ENCODE measurements at places on chromosomes 5 and 9.

- DNase-seq: peak; percentile 84
These were observed 46.1 kb downstream of the PTTG1 start for GRCh38 chr5:160467555-160468362.

DNA sequence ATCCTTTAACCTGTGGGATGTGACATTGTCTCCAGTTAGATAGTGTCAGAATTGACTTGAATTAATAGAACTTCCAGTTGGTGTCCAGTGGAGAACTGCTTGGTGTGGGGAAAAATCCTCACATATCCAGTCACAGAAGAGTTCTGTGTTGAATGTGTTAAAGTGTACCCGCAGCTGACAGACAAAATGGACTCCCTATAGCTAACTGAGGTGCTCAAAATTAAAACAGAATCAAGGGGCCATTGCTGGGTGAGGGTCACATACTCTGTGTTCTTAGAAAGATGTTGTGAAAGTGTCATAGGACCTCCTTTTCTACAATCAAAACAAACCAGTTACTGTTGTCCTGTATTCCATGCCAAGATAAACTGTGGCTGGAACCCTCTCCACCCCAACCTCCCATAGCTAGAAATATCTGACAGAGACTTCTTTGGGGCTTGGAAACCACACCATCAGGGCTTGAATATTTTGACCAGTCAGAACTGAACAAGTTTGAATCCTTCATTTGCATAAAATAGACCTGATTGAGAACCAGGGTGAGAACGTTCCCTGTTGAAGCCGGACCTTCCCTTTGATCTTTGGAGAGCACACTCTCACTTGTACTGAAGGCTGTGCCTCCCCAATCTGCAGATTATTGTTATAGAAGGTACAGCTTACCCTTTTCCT is 164.0 kb upstream of the ZNF608 start:
- DNase-seq: no peak

- no peak for DNase-seq
These were observed 363.9 kb upstream of the SEMA6A start for GRCh38 chr5:116938488-116938887.

- no peak for DNase-seq
These were observed 3.7 kb upstream of the PAPPA start for GRCh38 chr9:116149844-116150243.

- DNase-seq: no peak
These were observed 223.2 kb downstream of the PCSK1 start for GRCh38 chr5:96209829-96210228.

DNA sequence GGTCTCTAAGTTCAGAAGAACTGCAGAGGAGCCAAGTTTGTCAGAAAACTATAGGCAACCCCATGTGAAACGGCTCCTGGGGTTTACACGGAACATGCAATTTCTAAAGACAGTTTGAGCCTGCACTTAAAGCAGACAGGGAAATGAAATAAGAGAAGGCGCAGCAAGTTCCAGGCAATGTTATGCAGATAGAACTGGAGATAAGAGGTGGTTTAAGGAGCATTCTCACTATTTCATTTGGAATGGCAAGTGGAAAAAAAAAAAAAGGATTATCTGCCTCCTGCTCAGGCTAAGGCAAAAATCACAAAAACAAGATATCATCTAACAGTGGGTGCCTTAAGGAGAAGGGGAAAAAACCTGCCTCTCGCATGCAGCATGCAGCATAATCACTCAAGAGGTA is 2252.4 kb downstream of the MAT2B start:
- DNase-seq: no peak

DNA sequence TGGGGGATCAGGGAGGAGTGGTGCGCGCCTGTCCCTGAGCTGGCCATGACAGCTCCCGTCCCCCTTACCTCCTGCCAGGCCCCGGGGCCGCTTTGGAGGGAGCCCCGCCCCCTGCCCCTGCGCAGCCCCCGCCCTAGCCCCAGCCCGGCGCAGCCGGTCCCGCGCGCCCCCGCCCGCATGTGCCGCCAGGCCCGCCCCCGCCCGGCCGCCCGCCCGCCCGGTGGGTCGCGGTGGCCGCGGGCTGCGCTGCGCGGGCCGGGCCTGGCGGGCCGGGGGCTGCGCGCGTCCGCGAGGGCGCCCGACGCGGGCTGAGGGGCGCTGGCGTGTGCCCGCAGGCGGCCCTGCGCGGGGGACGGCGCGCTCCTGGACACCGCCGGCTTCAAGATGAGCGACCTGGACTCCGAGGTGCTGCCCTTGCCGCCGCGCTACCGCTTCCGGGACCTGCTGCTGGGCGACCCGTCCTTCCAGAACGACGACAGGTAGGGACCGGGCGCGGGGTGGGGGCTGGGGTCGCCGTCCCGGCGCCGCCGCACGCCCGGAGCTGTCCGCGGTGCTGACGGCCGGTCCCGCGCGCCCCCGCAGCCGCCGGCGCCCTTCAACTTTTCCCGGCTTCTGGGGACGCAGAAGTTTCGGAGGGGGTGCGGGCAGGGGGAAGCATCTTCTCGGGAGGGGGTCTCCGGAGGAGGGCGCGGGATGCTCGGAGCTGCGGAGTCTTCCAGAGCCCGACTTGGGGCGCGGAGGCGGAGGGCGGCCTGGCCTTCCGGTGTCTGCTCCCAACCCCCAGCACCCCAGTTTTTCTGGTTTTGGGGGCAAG is 12.5 kb downstream of the KCNT1 start:
- no peak for DNase-seq

DNA sequence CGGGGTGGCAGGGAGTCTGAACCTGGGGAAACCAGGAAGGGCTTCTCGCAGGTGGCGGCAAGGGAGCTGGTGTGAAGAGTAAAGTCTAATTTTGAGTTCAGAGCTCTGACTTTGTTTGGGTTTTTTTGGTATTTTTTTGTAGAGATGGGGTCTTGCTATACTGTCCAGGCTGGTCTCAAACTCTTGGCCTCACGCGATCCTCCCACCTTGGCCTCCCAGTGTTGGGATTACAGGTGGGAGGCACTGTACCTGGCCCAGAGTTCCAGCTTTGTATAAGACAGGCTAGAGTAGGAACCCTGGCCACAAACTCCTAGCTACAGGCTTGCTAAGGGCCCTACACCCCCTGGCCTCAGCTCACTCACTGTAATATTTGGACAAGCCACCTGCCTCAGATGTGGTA is 105.1 kb upstream of the SARDH start:
- DNase-seq: no peak

DNA sequence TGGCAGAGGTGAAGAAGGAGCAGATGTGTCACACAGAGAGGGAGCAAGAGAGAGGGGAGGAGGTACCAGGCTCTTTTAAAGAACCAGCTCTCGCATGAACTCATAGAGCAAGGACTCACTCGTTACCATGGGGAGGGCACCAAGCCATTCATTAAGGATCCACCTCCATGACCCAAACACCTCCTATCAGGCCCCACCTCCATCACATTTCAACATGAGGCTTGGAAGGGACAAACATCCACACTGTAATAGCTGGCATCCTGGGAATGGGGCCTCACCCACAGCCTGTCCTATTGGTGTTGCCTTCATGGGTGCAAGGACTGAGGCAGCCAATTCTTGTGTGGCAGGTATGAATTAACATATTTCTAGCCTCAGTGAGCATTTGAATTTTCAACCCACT is 11.6 kb upstream of the TNFAIP8 start:
- DNase-seq: no peak

- DNase-seq: peak; percentile 73
These were observed 601 bp downstream of the HINT1 start for GRCh38 chr5:131164191-131165118.

DNA sequence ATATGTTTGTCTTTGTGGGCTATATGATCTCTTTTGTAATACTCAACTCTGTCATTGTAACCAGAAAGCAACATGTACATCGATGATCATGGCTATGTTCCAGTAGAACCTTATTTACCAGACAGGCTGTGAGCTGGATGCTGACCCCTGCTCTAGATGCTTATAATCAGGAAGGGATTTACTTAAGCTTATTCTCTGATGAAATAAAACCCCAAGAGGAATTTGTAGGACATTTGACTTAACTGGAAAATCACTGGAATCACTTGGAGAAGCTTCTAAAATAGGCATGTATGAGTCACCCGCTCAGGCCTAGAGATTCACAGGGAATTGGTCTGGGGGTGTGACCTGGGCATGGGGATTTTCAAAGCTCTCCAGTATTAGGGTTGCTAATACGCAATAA is 285.8 kb upstream of the ZNF608 start:
- no peak for DNase-seq
